ENCODE measurements at places on chromosomes 1 and 21.

GRCh38 chr1:86335916-86336315 lies 60.2 kb downstream of the ODF2L start:
- H3K4me1 ChIP-seq = no peaks in the 10 kb centered on the region
- no peaks in the 10 kb centered on the region for H3K36me3 ChIP-seq
- no peak for DNase-seq
- H3K27ac ChIP-seq = no peak overlapping the region

GRCh38 chr1:216723274-216723780 lies at the start of gene ESRRG:
ESRRG (minus strand) TSS chr1:216723429; CDS start chr1:216723299, 130 bp downstream.
- no peaks in the 10 kb centered on the region for H3K27me3 ChIP-seq
- H3K36me3 ChIP-seq = no peaks in the 10 kb centered on the region
- no peak for DNase-seq
- H3K4me1 ChIP-seq = no peaks in the 10 kb centered on the region
- no peak within 1 kb of the TSS for H3K27ac ChIP-seq

DNA sequence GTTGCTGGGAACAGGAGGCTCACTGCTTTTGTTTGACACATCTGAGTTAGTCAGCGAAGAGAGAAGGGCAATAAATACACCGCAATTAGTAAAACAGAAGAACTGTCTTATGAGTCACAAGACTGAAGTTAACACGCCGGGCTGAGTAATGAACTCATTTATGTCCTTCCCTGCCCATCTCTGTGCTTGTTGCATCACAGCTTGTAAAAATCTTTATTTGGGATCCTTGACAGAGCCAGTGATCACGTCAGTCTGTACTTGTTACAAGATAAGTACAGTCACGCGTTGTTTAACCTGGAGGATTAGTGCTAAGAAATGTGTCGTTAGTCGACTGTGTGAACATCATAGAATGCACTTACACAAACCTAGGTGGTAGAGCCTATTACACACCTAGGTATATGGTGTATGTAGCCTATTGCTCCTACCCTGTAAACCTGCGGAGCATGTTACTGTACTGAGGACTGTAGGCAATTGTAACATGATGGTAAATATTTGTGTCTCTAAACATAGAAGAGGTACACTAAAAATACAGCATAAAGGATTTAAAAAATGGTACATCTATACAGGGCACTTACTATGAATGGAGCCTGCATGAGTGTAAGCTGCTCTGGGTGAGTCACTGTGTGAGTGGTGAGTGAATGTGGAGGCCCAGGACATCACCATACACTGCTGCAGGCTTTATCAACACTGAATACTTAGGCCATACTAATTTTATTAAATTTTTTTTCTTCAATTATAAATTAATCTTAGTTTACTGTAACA lies 272.2 kb downstream of the TNR start:
- DNase-seq = no peak
- no peaks in the 10 kb centered on the region for H3K36me3 ChIP-seq
- H3K4me3 ChIP-seq = no peak overlapping the region
- no peak overlapping the region for H3K27ac ChIP-seq
- H3K4me1 ChIP-seq = no peaks in the 10 kb centered on the region
- no peaks in the 10 kb centered on the region for H3K27me3 ChIP-seq

DNA sequence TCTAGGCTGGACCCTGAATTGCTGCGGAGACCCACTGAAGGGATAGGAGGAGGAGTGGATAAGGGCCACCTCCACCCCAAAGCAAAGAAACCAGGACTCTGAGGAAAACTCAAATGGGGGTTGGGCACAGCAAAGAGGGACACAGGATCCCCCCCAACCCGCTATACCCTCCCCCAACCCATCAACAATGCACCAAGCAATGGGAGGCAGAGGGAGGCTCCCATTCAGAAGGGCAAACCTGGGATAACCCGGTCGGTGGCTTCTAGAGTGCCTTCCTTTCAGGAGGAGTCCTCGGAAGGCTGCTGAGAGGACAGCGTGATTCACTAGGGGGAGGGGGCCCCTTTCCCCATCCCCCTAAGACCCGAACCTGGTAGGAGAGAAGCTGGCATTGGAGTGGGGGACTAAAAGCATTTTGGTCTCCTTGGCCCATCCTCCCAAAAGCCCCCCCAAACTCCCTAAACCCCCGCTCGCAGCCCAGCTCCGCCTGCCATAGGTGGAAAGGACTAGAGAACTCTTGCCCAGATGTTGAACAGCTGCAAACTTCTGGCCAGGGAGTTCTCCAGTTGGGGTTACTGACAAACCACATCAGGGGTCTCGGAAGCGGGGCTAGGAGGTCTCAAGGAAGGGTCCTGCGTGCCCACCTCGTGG lies 1.3 kb downstream of the MEF2D start:
- peaks cover 63% of the 10 kb centered on the region for H3K4me1 ChIP-seq
- H3K4me3 ChIP-seq = peak overlapping the region; percentile 98
- H3K27me3 ChIP-seq = no peaks in the 10 kb centered on the region

DNA sequence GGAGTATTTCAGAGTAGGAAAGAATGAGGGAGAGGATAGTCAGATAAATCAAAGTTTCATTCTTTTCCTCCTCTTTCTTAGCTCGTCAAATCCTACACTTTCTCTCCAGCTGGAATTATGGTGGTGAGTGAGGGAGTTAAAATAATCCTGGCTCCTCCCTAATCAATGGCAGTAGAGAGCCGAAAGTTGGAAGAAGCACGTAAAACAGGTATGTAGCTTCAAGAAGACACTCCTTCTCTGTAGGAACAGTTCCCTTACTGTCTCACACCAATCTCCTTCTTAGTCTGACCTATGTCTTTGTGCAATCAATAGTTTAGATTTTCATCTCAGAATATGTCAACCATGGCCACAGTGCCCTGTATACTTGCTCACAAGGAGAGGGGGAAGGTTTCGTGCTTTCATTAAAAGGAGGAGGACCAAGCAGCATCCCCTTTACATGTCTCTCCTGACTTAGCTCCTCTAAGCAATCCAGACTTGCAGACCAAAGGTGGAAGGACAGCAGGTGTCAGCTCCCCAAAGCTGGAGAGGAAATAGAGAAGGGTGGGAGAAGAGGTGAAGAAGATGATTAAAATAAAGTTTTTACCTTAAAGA lies 878 bp downstream of the MINDY1 start:
- H3K27me3 ChIP-seq = no peaks in the 10 kb centered on the region
- peak overlapping the region; percentile 78 for H3K4me3 ChIP-seq
- H3K36me3 ChIP-seq = no peaks in the 10 kb centered on the region
- H3K4me1 ChIP-seq = peaks cover 39% of the 10 kb centered on the region
- H3K27ac ChIP-seq = peak overlapping the region; percentile 91
- no peak for DNase-seq

DNA sequence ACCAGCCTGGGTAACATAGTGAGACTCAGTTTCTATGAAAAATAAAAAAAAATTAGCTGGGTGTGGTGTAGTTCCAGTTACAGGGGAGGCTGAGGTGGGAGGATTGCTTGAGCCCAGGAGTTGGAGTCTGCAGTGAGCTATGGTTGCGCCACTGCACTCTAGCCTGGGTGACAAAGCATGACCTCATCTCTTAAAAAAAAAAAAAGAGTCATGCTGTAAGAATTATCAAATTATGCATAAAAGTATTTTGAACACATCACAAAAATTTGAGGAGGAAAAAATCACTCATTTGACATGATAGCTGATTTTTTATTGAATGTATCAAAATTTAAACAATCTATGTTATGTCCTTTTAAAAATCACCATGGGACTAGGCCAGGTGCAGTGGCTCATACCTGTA lies 17.8 kb downstream of the CCDC30 start:
- H3K4me3 ChIP-seq = no peak overlapping the region
- H3K4me1 ChIP-seq = peaks cover 3% of the 10 kb centered on the region
- no peaks in the 10 kb centered on the region for H3K27me3 ChIP-seq
- H3K27ac ChIP-seq = no peak overlapping the region

- no peaks in the 10 kb centered on the region for H3K27me3 ChIP-seq
- peak overlapping the region; percentile 78 for H3K4me3 ChIP-seq
- peak; percentile 61 for DNase-seq
- H3K36me3 ChIP-seq = peaks cover 11% of the 10 kb centered on the region
- peak overlapping the region; percentile 70 for H3K27ac ChIP-seq
Observed at GRCh38 chr21:36321325-36322082, 1.5 kb downstream of the MORC3 start.

GRCh38 chr1:90411185-90411584 lies 305.9 kb downstream of the BARHL2 start:
- no peaks in the 10 kb centered on the region for H3K4me1 ChIP-seq
- no peak for DNase-seq
- H3K27ac ChIP-seq = no peak overlapping the region
- no peak overlapping the region for H3K4me3 ChIP-seq
- no peaks in the 10 kb centered on the region for H3K27me3 ChIP-seq
- no peaks in the 10 kb centered on the region for H3K36me3 ChIP-seq

DNA sequence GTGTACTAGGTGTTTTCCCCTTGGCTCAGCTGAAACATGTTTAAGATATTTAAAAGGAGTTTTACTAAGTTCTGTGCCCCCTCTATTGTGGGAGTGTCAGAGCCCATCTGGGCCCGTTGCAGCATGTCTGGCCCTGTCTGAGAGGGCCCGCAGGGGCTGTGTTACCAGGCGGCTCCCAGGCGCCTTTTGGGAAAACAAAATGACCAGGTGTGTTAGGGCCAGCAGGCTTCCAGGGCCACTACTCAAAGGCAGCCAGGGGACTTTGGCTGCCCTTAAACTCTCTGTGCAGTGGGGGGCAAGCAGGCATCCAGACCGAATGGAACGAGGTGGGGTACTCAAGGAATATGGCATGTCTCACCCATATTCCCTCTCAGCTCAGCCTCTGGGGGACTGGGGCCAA lies 111.7 kb downstream of the KCNN3 start:
- no peak overlapping the region for H3K27ac ChIP-seq
- no peak overlapping the region for H3K4me3 ChIP-seq
- peaks cover 54% of the 10 kb centered on the region for H3K27me3 ChIP-seq
- no peaks in the 10 kb centered on the region for H3K4me1 ChIP-seq
- no peaks in the 10 kb centered on the region for H3K36me3 ChIP-seq

DNA sequence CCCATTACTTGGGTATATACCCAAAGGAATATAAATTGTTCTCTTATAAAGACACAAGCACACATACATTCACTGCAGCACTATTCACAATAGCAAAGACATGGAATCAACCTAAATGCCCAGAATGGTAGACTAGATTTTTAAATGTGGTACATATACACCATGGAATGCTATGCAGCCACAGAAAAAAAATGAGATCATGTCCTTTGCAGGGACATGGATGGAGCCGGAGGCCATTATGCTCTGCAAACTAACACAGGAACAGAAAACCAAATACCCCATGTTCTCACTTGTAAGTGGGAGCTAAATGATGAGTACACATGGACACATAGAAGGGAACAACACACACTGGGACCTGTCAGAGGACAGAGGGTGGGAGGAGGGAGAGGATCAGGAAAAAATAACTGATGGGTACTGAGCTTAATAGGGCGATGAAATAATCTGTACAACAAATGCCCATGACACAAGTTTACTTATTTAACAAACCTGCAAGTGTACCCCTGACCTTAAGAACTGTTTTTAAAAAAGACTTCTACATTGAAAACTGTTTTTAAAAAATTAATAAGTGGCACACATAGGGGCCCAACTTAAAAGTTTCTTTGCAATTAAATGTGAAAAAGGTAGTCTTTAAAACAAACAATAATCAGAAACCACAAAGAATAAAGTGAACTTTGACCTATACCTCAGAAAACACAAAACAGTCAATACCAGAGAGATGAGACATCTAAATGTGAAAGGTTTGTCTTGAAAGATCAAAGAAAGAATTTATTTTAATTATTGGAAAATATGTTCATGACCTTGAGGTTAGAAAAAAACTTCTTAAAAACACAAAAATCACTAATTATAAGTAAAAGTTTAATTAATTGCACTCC lies 75.2 kb downstream of the CDC42BPA start:
- no peak overlapping the region for H3K27ac ChIP-seq
- no peaks in the 10 kb centered on the region for H3K36me3 ChIP-seq
- no peak overlapping the region for H3K4me3 ChIP-seq
- H3K4me1 ChIP-seq = no peaks in the 10 kb centered on the region
- DNase-seq = no peak

GRCh38 chr1:90393025-90393424 lies 324.1 kb downstream of the BARHL2 start:
- H3K4me3 ChIP-seq = no peak overlapping the region
- H3K4me1 ChIP-seq = no peaks in the 10 kb centered on the region
- H3K27me3 ChIP-seq = no peaks in the 10 kb centered on the region
- no peak overlapping the region for H3K27ac ChIP-seq
- no peak for DNase-seq

GRCh38 chr1:6962996-6963911 lies 178.0 kb downstream of the CAMTA1 start:
- peak; percentile 65 for DNase-seq
- H3K4me1 ChIP-seq = peaks cover 13% of the 10 kb centered on the region
- H3K27ac ChIP-seq = no peak overlapping the region
- no peak overlapping the region for H3K4me3 ChIP-seq
- H3K36me3 ChIP-seq = no peaks in the 10 kb centered on the region
- H3K27me3 ChIP-seq = peaks cover 15% of the 10 kb centered on the region

- H3K36me3 ChIP-seq = no peaks in the 10 kb centered on the region
- no peak overlapping the region for H3K4me3 ChIP-seq
- H3K27me3 ChIP-seq = no peaks in the 10 kb centered on the region
- no peak overlapping the region for H3K27ac ChIP-seq
Observed at GRCh38 chr1:36910886-36911540, 123.3 kb downstream of the GRIK3 start.

DNA sequence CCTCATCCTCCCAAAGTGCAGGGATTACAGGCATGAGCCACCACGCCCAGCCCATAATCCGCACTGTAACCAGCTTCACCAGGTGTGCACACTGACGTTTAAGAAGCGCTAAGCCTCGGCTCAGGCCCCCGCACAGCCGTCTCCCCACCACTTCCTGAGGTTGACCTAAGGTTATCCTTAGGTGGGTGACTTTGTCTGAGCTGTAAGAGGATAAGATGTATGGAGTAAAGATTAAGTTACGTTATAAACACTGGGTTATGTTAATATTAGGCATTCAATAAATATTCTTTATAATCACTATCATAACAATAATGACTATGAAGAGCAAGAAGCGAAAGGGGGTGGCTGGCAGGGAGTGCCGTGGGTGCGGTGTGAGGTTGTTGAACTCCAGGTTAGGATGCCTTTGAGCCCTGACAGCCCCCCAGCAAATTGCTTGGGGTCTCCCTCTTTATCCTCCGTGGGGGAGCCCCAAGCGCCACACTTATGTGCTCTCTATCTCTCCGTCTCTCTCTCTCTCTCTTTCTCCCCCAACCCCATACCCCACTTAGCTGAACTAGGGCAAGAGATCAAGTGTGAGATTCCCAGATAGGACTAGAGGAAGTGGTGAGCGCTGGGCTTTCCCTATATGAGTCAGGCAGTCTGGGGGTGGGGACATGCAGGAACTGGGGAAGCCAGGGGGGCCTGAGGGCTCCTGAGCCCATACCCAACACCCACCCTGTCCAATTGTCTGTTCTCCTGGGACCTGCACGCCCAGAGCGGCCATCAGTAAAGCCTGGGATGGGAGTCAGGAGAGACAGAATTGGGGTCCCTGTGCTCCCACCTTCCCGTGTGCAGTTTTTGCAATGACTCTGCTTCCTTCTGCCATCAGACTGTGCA lies 7.6 kb downstream of the EFHD2 start:
- H3K27me3 ChIP-seq = no peaks in the 10 kb centered on the region
- H3K4me3 ChIP-seq = peak overlapping the region; percentile 39
- peaks cover 14% of the 10 kb centered on the region for H3K36me3 ChIP-seq
- DNase-seq = peak; percentile 96
